ENCODE measurements at places on chromosomes 7 and 10. TPM values are rescaled to one million over a fixed set of nuclear protein-coding genes. Genes with fewer than 3 reads are reported as not detected.
A peak's percentile ranks its signal among the peaks of the same experiment; 100 is the strongest.

C7orf33 gene
- not detected for total RNA-seq

GRCh38 chr7:84450772-84451171, 256.2 kb upstream of the SEMA3A start:
- DNase-seq, result no peak
- H3K4me1 ChIP-seq, result no peaks in the 10 kb centered on the region
- H3K27me3 ChIP-seq, result no peaks in the 10 kb centered on the region
- H3K27ac ChIP-seq, result no peak overlapping the region

DNA sequence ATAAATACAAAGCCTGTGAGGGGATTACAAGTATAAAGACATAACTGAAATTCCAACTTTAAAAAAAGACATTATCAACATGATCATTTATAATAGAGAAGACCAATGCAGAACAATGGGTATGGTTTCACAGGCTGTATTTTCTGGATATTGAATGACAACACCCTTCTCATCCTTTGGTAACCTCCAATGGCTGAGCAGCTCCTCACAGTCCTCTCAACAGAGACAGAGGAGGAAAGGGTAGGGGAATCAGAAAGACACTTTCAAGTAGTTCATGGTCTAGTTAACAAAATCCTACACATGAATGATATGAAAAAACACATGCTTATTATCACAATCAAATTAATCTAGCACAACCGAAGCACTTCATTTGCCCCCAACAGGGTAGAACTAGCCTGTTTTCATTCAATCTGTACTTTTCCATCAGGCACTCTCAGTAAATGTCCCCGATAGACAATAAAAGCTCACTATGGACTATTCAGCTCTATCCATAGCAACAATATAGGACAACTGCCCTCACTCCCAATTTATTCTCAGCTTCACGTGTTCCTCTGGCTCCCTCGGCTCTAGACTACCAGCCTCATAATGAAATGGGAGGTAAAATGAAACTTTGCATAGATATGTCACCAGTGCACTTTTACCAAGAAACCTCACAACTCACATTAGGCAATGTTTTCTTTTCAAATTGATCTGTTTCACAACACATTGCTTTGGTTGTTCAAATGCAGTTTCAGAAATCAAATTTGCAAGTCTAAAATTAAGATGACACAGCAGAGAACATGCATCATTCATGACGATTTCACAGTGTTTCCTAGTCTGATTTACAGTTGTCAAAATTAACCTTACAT, 211.4 kb downstream of the THSD7A start:
- no peak overlapping the region for H3K4me3 ChIP-seq
- no peaks in the 10 kb centered on the region for H3K36me3 ChIP-seq
- H3K4me1 ChIP-seq, result no peaks in the 10 kb centered on the region
- no peak overlapping the region for H3K27ac ChIP-seq

GRCh38 chr7:142859829-142860228, 5.0 kb downstream of the EPHB6 start:
- no peak for DNase-seq
- H3K36me3 ChIP-seq, result no peaks in the 10 kb centered on the region
- H3K27me3 ChIP-seq, result peaks cover 20% of the 10 kb centered on the region
- H3K4me3 ChIP-seq, result no peak overlapping the region
- H3K4me1 ChIP-seq, result peaks cover 3% of the 10 kb centered on the region

DMBT1 gene
- 6.5 TPM for total RNA-seq

CHST15 gene
- total RNA-seq, result 56.2 TPM

GRCh38 chr7:8592167-8592566, 158.8 kb downstream of the NXPH1 start:
- no peaks in the 10 kb centered on the region for H3K36me3 ChIP-seq
- H3K4me1 ChIP-seq, result no peaks in the 10 kb centered on the region
- no peak overlapping the region for H3K4me3 ChIP-seq
- H3K27me3 ChIP-seq, result peaks cover 3% of the 10 kb centered on the region

- H3K27ac ChIP-seq, result no peak overlapping the region
- H3K36me3 ChIP-seq, result no peaks in the 10 kb centered on the region
- peaks cover 10% of the 10 kb centered on the region for H3K27me3 ChIP-seq
- DNase-seq, result no peak
- H3K4me1 ChIP-seq, result no peaks in the 10 kb centered on the region
Measured at GRCh38 chr7:97873606-97874005, 1.4 kb upstream of the ASNS start.

DNA sequence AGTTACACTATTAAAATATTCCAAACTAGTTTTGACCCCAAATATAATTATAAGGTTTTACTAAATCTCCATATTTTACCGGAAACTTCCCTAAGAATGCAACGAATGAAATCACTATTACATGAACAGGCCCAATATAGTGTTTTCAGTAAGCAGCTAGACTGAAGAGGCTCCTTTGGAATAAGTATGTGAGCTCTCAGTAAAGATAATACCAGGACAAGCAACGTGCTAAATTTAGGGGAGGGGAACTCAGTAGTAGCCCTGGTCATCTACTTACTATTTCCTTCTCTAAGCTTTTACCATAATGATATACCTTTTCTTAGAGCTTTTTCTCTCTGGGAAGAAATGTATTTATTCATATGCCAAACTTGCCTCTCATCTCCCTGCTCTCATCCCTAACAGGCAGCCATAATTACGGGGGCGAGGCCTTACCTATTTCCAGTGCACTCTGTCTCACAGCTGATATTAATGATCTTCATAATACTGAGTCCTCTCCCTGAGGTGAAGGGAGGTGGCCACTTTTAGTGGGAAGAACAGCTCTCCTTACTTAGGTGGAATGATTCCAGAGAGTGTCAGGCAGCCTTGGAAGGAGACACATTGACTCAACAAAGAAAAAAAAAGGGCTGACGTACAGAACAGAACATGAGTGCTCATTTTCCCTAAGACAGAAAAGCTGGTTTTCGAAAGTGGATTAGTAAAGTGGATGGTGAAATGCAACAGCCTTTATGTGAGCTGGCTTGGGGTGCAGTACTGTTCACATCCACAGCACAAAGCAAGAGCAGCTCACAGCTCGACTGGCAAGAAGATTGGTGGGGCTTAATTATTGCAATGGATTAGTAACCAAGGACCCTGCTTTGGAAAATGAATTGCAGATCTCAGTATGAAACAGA, 165.4 kb downstream of the GLI3 start:
- no peaks in the 10 kb centered on the region for H3K27me3 ChIP-seq
- DNase-seq, result no peak
- peak overlapping the region; percentile 52 for H3K27ac ChIP-seq
- peaks cover 25% of the 10 kb centered on the region for H3K36me3 ChIP-seq
- H3K4me3 ChIP-seq, result peak overlapping the region; percentile 6
- peaks cover 67% of the 10 kb centered on the region for H3K4me1 ChIP-seq

ATOH7 gene
- 0.60 TPM for total RNA-seq

GRCh38 chr7:101127460-101128039, 646 bp downstream of the SERPINE1 start:
- peaks cover 22% of the 10 kb centered on the region for H3K4me1 ChIP-seq
- H3K27me3 ChIP-seq, result peaks cover 22% of the 10 kb centered on the region
- no peaks in the 10 kb centered on the region for H3K36me3 ChIP-seq
- DNase-seq, result no peak
- H3K27ac ChIP-seq, result no peak overlapping the region

DNA sequence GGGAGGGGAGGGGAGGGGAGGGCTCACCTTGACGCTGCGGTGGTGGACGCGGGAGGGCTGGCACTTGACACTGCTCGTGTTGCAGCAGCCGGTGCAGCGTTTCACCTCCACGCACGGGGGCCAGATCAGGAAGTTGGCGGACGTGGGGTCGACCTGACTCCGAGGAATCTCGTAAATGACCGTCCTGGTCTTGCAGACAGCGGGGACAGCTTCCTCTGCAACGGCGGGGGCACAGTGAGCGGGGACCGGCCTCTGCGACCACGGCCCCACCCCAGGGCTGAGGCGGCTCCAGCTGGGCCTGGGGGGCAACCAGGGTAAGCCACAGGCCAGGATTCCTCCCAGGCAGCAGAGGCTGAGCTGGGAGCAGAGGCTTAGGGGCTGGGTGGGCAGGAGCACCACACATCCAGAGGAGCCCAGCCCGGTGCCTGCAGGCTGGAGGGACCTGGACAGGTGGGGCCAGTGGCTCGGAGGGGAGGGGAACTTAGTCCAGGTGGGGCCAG, 8.8 kb downstream of the PDGFA start:
- no peak overlapping the region for H3K27ac ChIP-seq
- peaks cover 14% of the 10 kb centered on the region for H3K27me3 ChIP-seq
- no peak for DNase-seq
- peaks cover 5% of the 10 kb centered on the region for H3K36me3 ChIP-seq
- no peak overlapping the region for H3K4me3 ChIP-seq

PAPOLB gene
- 0.07 TPM for total RNA-seq

- no peak for DNase-seq
- no peaks in the 10 kb centered on the region for H3K36me3 ChIP-seq
- H3K27ac ChIP-seq, result no peak overlapping the region
- no peaks in the 10 kb centered on the region for H3K27me3 ChIP-seq
Measured at GRCh38 chr7:137135654-137136350, 207.7 kb downstream of the PTN start.

- peaks cover 14% of the 10 kb centered on the region for H3K4me1 ChIP-seq
- no peak overlapping the region for H3K4me3 ChIP-seq
- no peaks in the 10 kb centered on the region for H3K36me3 ChIP-seq
- peaks cover 42% of the 10 kb centered on the region for H3K27me3 ChIP-seq
Measured at GRCh38 chr10:86264481-86265231, 101.9 kb downstream of the GRID1 start.

GFRA1 gene
- total RNA-seq, result 45.6 TPM

GRCh38 chr7:51316262-51316665, 345 bp downstream of the COBL start:
- DNase-seq, result peak; percentile 75
- no peaks in the 10 kb centered on the region for H3K36me3 ChIP-seq
- peaks cover 16% of the 10 kb centered on the region for H3K4me1 ChIP-seq
- peaks cover 35% of the 10 kb centered on the region for H3K27me3 ChIP-seq
- H3K4me3 ChIP-seq, result peak overlapping the region; percentile 96

GRCh38 chr7:80185571-80185970, 50.9 kb downstream of the GNAI1 start:
- H3K27ac ChIP-seq, result no peak overlapping the region
- H3K27me3 ChIP-seq, result no peaks in the 10 kb centered on the region
- no peak overlapping the region for H3K4me3 ChIP-seq
- no peak for DNase-seq
- peaks cover 26% of the 10 kb centered on the region for H3K4me1 ChIP-seq

DNA sequence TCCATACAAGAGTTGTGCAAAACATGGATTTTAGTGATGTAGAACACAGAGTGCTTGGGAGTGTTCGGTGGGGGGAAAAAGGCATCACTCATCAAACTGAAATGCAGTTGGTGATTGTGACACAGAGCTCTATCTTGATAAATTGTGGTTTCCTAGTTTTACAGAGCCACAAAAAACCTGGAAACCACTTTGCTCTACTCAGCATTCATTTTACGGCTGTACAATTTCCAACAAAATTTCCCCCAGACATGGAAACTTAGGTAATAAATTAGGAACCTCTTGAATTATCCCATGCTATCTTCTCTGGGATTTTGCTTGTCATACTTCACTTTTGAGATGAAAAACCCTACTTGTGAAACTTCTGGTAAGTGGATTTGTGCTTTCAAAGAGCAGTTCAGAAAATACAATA, 614.9 kb upstream of the FZD8 start:
- H3K4me1 ChIP-seq, result peaks cover 14% of the 10 kb centered on the region
- H3K36me3 ChIP-seq, result no peaks in the 10 kb centered on the region
- DNase-seq, result no peak
- H3K27me3 ChIP-seq, result no peaks in the 10 kb centered on the region
- no peak overlapping the region for H3K27ac ChIP-seq

DNA sequence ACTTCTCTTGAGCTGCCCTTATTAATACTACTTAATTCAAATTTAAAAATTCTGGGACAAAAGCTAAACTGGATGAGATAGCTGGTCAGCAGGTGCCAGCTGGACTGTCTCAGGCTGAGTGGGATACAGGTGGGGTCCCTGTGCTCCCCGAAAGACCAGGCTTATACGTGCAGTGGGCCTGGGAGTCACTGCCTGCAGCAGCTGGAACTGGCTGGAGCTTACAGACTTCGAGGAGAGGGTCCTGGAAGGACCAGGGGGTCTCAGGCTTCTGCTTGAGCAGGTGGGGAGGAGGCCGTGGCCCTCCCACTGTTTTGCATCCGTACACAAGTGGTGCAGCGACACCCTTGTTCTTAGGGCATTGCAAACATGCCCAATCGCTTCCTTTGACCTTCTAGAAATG, 203.7 kb downstream of the GLRX3 start:
- no peak overlapping the region for H3K4me3 ChIP-seq
- no peaks in the 10 kb centered on the region for H3K36me3 ChIP-seq
- H3K27ac ChIP-seq, result no peak overlapping the region
- DNase-seq, result peak; percentile 43
- H3K4me1 ChIP-seq, result no peaks in the 10 kb centered on the region

DNA sequence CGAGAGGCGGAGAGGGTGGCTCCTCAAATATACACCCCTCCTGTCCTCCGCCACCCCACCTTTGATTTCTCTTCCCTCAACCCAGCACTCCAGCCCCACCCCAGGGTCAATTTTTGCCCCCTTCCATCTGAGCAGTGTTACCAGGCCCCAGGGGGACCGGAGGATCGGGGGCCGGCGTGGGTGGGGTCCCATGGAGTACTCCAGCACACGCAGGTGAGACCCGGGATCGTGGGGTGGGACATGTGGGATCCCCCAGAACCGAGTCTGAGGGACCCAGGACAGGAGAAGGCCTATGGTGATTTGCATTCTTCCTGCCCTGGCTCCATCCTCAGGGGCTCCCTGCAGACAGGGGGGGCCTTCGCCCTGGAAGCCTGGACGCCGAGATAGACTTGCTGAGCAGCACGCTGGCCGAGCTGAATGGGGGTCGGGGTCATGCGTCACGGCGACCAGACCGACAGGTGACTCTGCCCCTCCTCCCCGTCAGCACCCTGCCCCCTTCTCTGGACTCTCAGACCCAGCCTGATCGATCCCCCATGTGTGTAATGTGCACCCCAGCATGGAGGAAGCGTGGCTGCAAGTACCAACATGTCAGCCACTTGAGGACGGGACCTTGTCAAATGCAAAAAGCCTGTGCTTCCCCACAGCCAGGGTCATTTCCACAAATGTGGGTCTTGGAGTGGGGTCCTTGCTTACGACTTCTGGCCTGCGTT, 744 bp downstream of the TRIP6 start:
- H3K27me3 ChIP-seq, result no peaks in the 10 kb centered on the region
- H3K4me1 ChIP-seq, result peaks cover 9% of the 10 kb centered on the region
- H3K36me3 ChIP-seq, result peaks cover 12% of the 10 kb centered on the region
- H3K4me3 ChIP-seq, result peak overlapping the region; percentile 97
- DNase-seq, result no peak

GRCh38 chr10:5788969-5789368, 24.3 kb downstream of the GDI2 start:
- no peaks in the 10 kb centered on the region for H3K27me3 ChIP-seq
- H3K4me1 ChIP-seq, result no peaks in the 10 kb centered on the region
- no peak overlapping the region for H3K27ac ChIP-seq
- DNase-seq, result no peak
- H3K36me3 ChIP-seq, result peaks cover 55% of the 10 kb centered on the region
- H3K4me3 ChIP-seq, result no peak overlapping the region

- H3K27ac ChIP-seq, result no peak overlapping the region
- no peak for DNase-seq
- no peaks in the 10 kb centered on the region for H3K36me3 ChIP-seq
- H3K27me3 ChIP-seq, result peaks cover 3% of the 10 kb centered on the region
Measured at GRCh38 chr10:128473396-128473795, 347.2 kb upstream of the MKI67 start.

- no peak for DNase-seq
- H3K27ac ChIP-seq, result no peak overlapping the region
- no peaks in the 10 kb centered on the region for H3K36me3 ChIP-seq
- peaks cover 27% of the 10 kb centered on the region for H3K4me1 ChIP-seq
Measured at GRCh38 chr10:106978756-106979155, 185.8 kb downstream of the SORCS1 start.

Data from type B pancreatic cell (in vitro differentiated cells).